GM12891 (cell line): ENCODE measurements at places on chromosomes 5 and 9.

GRCh38 chr5:53246042-53246836 is 136.7 kb upstream of the MOCS2 start:
- no peak for DNase-seq

DNA sequence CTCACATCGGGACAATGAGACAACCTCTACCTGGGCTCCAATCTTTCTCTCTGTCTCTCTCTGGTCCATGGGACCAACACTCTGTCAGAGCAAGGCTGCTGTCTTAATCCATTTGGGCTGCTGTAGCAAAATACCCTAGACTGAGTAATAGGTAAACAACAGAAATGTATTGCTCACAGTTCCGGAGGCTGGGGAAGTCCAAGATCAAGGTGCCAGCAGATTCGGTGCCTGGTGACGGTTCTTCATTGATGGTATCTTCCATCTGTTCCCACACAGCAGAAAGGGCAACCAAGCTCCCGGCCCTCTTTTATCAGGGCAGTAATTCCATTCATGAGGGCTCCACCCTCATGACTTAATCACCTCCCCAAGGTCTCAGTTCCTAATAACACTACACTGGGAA is 61.3 kb upstream of the SPOCK1 start:
- no peak for DNase-seq

DNA sequence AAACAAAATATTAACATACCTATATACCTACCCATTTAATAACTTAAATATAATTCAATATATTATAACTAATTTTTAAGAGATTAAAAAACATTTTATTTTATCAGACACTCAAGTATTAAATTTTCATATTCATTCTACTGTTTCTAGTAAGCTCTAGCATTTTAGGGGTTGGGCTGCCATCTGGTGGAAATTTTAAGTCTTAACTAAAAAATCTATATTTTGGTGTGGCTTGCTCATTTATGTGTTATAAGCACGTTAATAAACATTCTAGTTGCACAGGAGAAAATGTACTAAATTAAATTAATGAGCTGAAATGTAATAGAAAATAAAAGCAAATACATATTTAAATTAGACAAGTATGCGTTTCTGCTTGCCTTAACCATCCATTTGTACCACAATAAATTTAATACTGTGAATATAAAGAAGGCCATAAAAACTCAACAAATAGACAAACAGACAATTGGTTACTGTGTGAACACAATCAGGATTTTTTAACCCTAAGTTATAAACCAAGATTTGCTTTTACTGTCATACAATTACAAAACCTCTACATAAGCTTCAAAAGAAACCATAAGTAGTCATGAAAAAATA is 1728.3 kb upstream of the CDH9 start:
- no peak for DNase-seq

DNA sequence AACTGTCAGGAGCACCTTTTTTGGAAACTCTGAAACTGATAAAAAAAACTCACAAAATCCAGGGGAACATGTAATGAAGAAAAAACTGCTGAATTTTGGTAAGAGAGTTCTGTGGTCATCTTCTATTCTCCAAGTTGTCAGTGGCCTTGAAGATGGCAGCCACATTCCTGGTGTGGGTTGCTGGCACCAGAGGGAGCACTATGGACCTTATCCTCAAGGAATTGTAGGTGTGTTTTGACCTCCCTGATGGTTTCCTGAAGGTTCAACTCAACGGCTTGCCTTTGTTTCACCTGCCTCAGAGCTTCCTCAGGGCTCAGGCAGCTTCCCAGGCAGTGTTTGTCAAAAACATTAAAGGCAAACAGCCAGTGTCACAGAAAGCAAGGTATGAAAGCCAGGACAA is 2.2 kb upstream of the SLC38A9 start:
- DNase-seq = no peak

GRCh38 chr5:167982-168660 is 23.2 kb upstream of the LRRC14B start:
- DNase-seq = no peak

DNA sequence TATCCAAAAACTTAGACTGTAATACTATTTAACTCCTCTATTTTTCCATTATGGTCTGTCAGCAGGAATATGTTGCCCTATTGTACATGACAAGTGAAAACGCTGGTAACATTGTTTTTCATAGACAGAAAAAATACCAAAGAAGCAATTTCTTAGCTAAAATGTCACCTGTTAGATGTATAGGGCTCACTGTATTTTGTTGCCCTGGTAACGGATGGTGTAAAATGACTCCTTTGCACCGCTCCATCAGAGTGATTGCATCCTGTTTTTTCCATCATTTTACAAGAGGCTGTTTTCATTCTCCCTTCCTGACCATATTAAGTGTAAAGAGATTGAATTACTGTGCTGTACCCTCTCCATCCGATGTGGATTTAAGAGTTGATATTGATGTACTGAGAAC is 460.1 kb upstream of the TLE4 start:
- no peak for DNase-seq

DNA sequence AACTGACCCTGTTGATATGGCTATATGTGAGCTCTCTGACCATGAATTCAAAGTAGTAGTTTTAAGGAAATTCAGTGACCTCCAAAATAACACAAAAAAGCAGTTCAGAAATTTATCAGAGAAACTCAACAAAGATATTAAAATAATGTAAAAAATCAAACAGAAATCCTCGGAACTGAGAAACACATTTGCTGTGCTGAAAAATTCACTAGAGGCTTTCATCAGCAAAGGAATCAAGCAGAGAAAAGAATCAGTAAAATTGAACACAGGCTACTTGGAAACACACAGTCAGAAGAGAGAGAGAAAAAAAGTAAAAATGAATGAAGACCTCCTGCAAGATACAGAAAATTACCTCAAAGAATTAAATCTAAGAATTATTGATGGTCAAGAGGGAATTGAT is 417.2 kb downstream of the TMEM232 start:
- DNase-seq = no peak

- no peak for DNase-seq
Measured at GRCh38 chr5:39501397-39501796, 76.6 kb upstream of the DAB2 start.

GRCh38 chr9:22649384-22649783 is 202.8 kb downstream of the DMRTA1 start:
- no peak for DNase-seq

DNA sequence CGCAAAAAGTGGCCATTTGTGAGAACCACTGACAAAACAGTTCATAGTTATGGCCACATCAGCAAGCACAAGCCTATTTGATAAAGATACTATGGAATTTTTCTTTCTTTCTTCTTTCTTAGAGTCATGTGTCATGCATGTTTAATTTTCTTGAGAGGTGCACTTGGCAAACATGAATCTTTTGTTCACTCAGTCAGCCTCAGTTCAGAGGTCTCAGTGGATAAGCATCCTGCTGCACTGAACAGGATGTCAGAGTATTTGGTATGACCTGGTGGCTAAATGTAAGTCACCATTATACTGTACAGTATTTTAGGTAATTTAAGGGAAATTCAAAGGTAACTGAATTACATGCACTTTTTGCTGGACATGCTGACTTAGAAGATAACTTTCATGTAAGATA is 5.4 kb downstream of the NNT start:
- no peak for DNase-seq

- DNase-seq = no peak
Measured at GRCh38 chr5:129372025-129372424, 88.1 kb upstream of the ADAMTS19 start.

GRCh38 chr5:79263290-79263689 is 27.4 kb downstream of the JMY start:
- DNase-seq = no peak

GRCh38 chr5:74589204-74590056 is 51.1 kb downstream of the ENC1 start:
- no peak for DNase-seq

- DNase-seq = no peak
Measured at GRCh38 chr9:134895567-134895907, 14.9 kb downstream of the FCN2 start.

DNA sequence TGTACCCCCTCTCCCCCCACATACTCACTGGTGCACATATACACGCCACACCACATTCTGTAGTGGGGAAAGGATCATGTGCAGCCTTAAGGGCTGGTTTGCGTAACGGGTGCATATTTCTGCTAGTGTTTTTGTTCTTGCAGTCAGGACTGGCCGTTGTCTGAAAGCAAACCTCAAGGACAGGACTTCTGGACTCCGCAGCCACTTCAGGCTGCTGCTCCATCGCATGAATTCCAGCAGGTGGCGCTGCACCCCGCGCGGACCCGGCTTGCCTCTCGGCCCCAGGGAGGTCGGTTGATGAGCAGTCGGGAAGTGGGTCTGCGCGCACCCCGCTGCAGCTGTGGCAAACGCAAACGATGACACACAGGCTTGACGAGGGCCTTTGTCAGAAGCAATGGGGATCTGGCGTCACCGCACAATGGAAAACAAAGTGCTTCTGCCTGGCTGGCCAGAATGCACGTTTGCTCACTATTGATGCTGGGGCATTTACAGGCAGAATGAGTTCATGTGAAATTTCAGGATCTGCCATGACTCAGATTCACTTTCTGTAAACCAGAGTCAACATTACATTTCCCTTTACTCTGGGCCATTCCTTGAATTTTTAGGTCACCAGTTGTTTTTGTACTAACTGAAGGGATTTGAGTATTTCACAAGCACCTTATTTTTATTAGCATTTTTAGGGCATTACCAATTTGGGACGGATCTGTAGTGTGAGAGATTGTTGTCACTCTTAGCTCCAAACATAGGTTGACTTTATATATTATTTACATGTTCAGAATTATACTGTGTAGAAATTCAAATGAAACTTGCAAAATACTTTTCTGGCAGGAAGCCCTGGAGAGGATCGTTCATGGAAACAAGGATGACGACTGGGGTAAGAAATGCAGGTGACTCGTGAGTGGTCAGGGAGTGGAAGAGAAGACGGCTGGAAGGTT is 36.4 kb upstream of the GLRX start:
- DNase-seq = peak; percentile 81

GRCh38 chr9:74499111-74499601 is 2.0 kb downstream of the RORB start:
- no peak for DNase-seq

DNA sequence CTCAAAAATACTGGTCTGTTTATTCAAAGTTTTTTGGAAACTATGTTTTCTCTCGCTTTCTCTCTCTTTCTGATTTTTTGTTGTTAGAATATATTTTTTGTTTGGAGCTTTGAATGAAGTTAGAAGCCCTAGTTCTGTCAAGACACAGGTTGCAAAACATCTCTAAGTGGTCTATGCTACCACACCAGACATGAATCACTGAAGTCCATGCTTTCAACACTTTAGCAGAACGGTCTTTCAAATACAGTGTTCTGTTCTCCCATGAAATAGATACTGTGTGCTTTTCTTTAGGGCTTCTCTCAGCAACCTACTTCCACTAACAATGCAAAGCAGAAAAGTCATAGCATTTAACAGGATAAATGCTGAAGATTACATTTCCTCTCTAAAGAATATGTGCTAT is 392.5 kb downstream of the TMEM167A start:
- no peak for DNase-seq
